ENCODE measurements at places on chromosomes 1 and 21.

GRCh38 chr21:32828908-32829307 lies 57.4 kb upstream of the PAXBP1 start:
- no peak for DNase-seq

DNA sequence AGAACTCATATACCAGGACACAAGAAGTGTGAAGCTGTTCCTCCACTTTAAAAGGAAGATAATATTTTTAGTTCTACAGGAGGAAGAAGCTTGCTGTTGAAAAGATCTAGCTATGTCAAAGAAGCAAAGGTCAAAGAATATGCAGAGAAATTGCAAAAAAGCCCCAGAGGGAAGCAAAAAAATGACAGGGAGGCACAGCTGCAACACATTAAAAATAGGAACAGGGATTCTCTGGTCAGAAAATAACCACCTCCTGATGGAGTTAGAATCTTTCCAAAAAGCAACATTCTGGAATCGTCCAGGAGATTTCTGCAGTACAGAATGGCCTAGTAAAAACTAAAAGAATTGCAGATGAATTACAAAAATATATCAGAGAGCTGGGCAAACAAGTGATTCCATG lies 238.9 kb upstream of the PRMT6 start:
- DNase-seq: no peak

GRCh38 chr1:41158966-41159365 lies 83.1 kb downstream of the SCMH1 start:
- DNase-seq: no peak

DNA sequence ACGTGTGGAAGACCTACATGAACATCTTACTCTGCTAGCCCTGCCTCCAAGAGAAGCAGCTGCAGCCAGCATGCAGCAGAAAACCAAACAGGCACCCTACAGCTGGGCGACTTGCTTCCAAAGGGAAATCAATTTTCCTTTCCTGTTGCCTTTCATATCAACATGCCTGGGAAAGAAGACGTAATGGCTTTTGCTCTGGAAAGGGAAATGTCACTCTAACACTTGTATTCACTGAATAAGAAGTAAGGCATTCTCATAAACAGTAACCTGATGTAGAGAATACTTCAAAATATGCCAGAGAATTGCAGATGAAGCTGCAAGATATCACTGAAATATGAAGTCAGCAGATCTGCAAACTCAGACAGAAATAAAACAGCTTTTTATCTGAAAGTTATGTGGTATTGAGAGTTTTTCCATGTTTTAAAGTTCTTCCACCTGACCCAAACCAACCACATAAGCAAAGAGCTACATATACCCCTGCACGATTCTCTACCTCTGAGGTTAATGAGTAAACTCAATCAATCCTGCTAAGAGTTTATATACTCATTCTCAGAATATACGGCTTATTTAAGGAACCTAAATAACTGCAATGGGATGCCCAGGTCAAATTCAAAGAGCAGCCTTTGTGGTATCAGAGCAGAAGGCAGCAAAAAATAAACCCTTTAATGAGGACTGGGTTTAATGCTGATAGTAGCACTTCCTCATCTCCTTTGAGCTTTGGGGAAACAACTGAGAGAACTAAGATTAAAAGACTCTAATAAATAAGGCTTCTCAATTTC lies 150.9 kb downstream of the RERE start:
- DNase-seq: no peak

DNA sequence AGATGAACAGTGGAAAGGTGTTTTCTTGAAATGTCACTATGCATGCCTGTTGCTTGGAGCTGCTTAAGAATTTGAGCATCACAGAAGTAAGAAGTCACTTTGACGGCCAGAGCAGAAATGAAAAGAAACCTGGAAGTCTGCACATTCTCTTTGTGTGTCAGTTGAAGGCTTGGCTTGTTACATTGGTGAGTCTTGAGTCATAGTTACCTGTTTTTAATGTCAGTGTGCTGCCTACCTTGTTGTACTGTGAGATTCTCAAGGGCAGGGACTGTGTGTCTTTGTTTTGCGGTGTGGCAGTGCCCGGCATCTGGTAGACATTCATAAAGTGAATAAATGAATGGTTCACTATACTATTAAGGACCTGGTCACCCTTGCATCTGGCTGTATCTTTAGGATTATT lies 9.9 kb downstream of the OTUD3 start:
- no peak for DNase-seq

GRCh38 chr1:79117376-79117775 lies 110.8 kb upstream of the ADGRL4 start:
- DNase-seq: no peak

GRCh38 chr1:177925006-177925405 lies 44.9 kb downstream of the SEC16B start:
- DNase-seq: no peak

GRCh38 chr1:55654750-55655149 lies 439.6 kb upstream of the USP24 start:
- no peak for DNase-seq

DNA sequence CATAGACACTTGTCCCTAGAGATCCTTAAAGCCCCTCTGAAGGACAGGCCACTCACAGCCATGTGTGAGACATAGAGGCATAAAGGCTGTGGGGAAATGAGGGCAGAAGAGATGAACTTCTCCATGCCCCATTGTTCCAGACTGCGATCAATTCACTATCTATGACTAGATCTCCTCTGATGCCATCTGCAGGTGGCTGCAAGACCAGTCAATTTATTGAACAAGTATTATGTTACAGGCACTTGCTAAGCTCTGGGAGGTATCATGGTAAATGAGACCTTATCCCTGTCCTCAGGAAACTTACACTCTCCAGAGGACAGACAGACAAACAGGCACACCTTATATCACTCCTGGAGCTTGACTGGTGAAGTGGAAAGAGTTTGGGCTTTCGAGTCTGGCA lies 22.9 kb downstream of the UBIAD1 start:
- DNase-seq: no peak

- no peak for DNase-seq
Measured at GRCh38 chr1:232047473-232047872, 420.9 kb downstream of the DISC1 start.

DNA sequence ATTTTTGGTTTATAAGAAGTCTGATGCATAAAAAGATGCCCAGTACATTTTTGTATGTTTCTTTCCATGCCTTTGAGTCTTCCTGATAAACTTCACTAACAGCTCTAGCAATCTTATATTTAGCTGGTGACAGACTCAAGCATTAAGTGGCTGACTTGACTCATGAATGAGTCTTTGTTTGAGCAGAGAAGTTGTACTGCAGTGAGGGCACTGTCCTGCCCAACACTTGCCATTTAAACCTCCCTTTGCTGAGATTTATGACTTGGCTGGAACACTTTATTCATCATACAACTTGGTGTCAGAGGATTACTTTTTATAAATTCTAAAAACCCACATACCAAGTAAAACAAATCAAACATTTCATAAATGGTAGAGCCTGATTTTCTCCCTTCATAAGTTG lies 14.6 kb upstream of the CAMSAP2 start:
- DNase-seq: no peak

DNA sequence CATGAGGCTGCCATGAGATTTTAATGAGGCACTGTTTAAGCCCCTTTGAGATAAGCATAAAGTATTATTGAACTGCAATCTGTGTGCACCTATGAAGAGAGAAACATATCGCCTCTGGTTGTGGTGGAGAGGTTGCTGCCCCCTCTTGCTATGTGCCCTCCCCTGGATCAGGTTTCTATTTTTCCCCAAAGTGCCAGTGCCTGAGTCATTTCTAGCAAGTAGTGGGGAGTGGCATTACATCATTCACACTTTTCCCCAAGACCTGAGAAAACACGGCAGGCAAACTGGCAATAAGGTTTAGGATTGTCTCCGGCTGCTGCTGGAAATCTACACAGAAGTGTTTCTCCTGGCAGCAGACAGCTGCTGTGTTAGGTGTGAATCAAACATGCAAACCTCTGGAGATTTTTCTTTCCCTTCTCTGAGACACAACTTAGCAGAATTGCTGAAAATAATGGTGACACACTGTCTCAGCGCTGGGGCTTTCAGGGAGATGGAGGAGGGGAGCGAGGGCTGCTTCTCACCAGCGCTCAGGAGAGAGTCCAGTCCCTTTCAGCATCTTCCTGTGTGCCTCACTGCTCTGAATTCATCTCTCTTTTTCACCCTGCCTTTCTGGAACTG lies 13.7 kb upstream of the RGS16 start:
- DNase-seq: no peak

DNA sequence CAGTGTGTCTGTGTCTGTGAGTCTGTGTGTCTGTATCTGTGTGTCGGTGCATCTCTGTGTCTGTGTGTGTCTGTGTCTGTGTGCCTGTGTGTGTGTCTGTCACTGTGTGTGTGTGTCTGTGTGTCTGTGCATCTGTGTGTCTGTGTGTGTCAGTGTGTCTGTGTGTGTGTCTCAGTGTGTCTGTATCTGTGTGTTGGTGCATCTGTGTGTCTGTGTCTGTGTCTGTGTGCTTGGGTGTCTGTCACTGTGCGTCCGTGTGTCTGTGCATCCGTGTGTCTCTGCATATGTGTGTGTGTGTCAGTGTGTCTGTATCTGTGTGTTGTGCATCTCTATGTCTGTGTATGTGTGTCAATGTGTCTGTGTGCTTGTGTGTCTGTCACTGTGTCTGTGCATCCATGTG lies 44.7 kb upstream of the POFUT2 start:
- DNase-seq: no peak

DNA sequence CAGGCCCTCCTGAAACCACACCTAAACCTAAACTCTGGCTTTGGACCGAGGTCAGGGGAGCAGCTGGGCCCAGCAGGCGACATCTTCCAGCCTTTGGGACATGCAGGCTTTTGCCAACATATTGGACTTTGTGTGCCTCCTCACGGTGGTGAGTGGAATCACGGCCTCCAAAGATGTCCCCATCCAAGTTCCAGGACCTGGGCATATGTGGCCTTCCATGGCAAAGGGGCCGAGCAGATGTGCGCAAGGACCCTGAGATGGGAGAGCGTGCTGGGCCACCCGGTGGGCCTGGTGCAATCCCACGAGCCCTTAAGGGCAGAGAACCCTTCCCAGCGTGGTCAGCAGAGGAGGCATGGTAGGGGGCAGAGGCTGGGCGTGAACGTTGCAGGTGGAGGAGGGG lies 160.8 kb upstream of the C1orf174 start:
- DNase-seq: no peak

GRCh38 chr1:230919207-230919606 lies 50.9 kb upstream of the C1orf198 start:
- no peak for DNase-seq

DNA sequence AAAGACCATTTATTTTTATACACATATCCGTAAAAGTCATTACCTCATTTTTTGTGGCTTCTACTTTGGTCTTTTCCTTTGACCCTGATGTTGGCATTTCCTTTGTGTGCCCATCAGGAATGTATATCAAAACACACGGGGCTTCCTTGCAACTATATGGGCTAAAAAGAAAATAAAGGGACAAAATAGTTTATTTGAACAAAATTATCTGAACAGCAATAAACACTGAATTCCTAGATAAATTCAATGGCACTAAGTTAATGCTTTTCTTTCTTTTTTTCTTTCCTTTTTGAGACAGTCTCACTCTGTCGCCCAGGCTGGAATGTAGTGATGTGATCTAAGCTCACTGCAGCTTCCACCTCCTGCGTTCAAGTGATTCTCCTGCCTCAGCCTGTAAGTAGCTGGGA lies 45.2 kb downstream of the EPRS1 start:
- DNase-seq: no peak

Measured in activated CD8-positive, alpha-beta memory T cell treated with anti-CD3 and anti-CD28 coated beads for 4 hours (primary cell).